LHCN-M2 (cell line): ENCODE measurements at places on chromosomes 12 and 14. TPM values are rescaled to one million over a fixed set of nuclear protein-coding genes. Genes with fewer than 3 reads are reported as not detected.

DNA sequence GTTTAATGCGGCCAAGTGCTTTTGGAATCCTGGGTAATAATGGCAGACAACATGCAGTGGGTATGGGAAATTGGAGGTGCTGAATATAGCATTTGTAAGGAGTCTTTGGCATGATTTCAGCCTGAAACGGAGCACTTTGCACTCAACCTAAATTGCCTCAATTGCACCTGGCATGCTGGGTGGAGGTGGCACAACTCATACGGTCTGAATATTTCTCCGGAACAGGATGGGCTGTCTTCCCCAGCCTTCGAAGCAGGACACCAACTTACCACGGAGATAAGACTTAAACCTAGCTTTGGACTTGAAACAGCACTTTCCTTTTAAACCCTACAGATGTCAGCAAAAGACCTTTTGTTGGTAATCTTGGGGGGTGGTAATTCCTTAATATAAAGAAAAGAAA, 153.7 kb upstream of the SRRM4 start:
- DNase-seq, result no peak

DNA sequence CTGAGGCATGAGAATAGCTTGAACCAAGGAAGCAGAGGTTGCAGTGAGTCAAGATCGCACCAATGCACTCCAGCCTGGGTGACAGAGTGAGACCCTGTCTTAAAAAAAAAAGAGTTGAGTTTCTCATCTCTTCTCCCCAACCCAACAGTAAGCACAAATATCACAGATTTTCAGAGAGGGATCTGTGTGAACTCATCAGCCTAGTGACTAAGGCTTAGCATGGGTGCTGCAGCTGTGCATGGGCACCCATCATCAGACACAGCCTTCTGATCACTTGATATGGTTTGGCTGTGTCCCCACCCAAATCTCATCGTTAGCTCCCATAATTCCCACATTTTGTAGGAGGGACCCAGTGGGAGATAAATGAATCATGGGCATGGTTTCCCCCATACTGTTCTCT, 298.9 kb downstream of the PCNX1 start:
- DNase-seq, result peak; percentile 34

DNA sequence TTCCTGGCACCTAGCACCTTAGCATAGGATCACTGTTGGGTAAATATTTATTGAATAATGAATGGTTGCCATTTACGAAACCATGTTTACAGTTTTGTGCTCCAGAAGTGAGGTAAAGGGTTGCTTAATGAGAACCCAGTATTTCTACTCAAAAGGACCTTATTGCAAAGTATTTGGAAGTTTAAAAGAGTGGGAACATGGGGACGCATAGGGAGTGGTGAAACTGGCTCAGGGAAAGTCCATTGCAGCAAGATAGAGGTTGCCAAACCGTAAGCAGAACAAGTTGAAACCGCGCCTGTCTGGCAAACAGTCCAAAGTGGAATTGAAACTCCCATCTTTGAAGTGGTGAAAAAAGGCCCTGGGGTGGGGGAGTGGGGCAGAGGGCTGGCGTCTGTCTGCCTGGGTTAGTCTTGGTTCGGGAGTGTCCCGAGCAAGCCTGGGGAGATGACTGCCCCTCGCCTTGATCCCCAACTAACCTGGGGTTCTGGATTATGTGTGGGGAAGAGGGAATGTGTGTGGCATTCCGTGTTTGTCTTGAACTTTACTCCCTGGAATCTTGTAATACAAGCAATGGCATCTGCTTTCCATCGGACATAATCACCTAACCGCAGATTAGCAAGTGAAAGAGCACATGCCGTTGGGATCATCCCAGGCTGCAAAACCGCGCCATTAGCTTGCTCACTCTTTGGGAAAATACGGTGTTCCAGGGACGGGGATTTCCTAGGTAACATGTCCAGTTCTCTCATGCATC, 7.2 kb downstream of the ALDH2 start:
- DNase-seq, result peak; percentile 77

DNA sequence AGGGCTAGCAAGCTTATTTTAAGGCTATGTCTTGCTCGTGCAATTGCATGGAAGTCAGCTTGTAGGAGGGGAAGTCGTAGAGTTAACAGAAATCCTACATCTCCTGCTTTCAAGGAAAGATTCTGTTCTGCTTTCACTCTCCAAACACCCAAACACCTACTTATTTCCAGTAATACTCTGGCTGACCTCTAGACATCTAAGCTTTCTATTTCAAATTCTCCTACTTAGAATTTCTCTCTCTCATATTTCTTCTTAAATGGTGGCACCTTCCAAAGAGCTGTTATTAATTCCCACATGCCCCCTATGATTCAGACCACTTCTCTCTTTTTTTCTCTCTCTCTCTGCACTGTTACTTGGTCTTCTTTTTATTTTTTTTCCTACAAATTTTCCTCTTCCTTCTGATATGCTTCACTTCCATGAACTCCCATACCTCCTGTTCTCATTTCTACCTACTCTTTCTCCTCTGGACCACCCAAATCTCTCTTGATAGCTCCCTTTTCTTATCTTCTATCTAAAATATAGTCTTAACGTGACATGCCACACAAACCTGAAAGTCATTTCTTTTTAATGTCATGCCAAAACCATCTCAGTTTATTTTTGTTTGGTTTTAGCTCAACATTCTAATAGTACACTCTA, 90.8 kb downstream of the RPS6KA5 start:
- no peak for DNase-seq

GRCh38 chr12:69555461-69555860, 29.8 kb upstream of the CCT2 start:
- peak; percentile 74 for DNase-seq

Gene STAT2
- total RNA-seq, result 111 and 187 TPM in 2 replicates
